ENCODE measurements at places on chromosomes 5 and 9.
A peak's percentile ranks its signal among the peaks of the same experiment; 100 is the strongest.

DNA sequence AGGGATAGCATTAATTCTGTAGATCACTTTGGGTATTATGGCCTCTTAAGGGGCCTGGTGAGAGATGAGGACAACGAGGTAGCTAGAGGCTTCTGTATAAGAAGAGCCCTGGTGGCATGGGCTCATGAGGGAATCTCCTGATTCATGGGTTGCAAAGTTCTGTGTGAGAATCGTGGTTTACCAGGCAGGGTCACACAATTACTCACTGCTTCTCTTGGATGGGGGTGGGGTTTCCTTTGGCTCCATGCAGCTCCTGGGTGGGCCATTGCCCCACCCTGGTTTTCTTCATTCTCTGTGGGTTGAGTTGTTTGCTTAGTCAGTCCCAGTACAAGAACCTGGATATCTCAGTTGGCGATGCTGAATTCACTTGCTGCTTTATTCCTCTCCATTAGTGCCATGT is 30.9 kb upstream of the TNFSF15 start:
- no peak for DNase-seq

DNA sequence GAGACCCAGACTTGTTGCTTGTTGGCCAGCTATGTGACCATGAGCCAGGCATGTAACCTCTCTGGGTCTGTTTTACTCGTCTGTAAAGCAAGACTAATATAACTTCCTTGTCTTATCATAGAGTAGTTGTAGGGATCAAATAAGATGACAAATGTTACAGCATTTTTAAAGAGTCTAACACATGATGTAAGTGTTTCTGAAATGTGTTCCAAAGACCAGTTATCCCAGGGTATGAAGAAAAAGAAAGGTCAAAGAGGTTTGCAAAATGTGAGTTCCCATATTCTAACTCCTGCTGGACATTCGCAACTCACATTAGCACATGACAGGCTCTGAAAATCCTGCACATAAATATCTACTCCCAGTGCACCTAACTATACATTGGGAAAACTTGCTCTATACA is 28.5 kb upstream of the MATR3 start:
- no peak for DNase-seq

DNA sequence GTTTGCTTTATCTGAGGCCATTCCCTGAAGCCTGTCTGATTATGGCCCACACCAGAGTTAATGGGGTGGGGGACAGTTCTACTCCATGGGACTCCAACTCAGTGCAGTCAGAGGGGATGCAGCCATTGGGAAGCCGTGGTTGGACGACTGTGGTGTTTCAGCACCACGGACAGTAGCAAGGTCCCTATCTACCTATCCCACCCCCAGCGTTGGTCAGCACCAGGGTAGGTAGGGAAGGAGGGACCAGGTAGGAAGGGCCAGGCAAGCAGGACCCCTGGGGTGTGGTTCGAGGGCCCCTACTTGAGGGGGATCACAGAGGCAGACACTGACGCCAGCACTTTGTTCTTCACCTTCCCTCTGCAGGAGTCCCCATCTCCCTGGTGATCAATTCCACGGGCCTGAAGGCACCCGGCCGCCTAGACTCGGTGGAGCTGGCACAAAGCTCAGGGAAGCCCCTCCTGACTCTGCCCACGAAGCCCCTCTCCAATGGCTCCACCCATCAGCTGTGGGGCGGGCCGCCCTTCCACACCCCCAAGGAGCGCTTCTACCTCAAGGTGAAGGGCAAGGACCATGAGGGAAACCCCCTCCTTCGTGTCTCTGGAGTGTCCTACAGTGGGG is 33.2 kb downstream of the HMCN2 start:
- DNase-seq: no peak

- DNase-seq: no peak
These were observed 215.8 kb upstream of the TRIM32 start for GRCh38 chr9:116471093-116471906.

DNA sequence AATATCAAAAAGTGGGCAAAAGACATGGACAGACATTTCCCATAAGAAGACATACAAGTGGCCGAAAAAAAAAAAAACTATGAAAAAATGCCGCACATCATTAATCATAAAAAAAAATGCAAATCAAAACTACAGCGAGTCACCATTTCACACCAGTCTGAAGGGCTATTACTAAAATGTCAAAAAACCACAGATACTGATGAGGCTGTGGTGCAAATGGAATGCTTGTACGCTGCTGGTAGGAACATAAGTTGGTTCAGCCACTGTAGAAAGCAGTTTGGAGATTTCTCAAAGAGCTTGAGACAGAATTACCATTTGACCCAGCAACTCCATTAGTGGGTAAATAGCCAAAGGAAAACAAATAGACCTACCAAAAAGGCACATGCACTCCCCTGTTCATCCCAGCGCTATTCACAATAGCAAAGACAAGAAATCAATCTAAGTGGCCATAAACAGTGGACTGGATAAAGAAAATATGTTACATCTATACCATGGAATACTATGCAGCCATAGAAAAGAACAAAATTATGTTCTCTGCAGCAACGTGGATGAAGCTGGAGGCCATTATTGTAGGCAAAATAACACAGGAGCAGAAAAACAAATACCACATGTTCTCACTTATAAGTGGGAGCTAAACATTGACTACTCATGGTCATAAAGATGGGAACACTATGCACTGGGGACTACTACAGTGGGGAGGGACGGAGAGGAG is 110.6 kb upstream of the BOD1 start:
- no peak for DNase-seq

GRCh38 chr5:157100140-157100679 is 8.6 kb downstream of the HAVCR2 start:
- peak; percentile 25 for DNase-seq

- no peak for DNase-seq
These were observed 106.2 kb downstream of the SEMA5A start for GRCh38 chr5:9439531-9440292.

GRCh38 chr5:175797521-175798038 is 73.8 kb upstream of the CPLX2 start:
- no peak for DNase-seq

DNA sequence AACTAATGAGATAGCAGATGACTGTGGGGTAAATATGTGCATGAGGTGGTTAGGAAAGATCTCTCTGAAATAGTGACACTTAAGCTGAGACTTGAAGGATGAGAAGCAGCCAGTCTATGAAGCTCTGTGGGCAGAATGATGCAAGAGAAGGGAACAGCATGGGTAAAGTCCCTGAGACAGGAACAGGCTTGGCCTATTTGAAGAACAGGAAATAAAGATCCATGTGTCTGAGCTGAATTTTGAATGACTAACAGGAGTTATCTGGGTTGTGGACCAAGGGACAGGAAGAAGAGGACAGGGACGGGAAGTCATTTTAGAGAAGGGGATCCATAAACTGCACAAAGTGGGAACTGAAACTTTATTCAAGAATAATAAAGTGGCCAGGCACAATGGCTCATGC is 25.6 kb upstream of the HMGCS1 start:
- DNase-seq: no peak

DNA sequence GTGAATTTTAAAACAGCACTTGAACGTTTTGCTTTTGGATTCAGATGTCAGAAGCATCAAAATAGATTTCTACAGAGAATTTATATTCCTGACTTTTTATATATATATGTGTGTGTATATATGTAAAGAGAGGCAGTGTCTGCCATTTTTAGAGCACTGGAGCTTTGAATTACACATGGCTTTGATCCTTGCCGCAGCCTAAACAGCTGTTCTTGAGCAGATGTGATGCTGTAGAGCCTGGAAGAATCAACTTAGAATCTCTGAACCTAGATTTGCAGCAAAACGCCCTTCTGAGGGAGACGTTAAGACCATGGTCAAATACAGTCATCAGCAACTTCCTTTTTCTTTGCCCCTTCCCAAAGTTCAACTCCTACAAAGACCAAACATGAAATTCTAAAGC is 21.7 kb upstream of the C5orf47 start:
- DNase-seq: no peak

DNA sequence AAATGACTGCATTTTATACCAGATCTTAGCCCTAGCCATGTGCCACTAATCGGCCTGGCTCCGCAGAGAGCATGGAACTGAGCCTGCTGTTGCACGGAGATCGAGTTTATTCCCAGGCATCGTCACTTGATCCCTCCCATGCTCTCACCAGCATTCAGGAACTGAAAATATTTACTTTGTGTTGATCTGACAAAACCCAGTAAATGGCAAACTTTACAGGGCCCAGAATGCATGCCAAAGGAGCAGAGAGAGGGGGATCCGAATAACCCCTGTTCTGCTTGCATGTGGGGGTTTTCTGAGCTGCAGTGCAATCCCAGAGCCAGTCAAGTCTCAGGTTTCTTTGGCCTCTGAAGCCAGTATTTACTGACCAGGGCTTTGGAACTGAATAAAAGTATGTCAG is 87.3 kb downstream of the GAS1 start:
- DNase-seq: no peak

- no peak for DNase-seq
These were observed 1.3 kb upstream of the ITGA2 start for GRCh38 chr5:52987711-52988331.

- DNase-seq: no peak
These were observed 70.9 kb upstream of the KLF9 start for GRCh38 chr9:70485273-70485858.

GRCh38 chr9:19922476-19923118 is 133.8 kb upstream of the SLC24A2 start:
- no peak for DNase-seq

DNA sequence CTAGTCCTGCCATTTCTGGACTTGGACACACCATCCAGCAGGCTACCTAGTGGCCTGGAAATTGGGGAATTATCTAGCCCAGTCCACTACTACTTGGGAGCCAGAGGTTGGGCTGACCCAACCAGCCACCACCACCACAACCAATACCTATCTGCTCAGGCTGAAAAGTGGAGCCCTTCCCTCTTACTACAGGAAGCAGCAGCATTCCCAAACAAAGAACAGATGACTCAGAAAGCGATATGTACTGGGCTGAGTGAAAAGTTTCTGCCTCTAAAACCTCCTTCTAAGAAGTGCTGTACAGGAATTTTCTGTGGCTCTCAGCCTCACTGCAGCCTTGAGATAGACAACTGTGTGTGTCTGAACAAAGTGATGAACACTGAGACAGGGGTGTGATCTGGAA is 279.4 kb downstream of the CDH10 start:
- DNase-seq: no peak

DNA sequence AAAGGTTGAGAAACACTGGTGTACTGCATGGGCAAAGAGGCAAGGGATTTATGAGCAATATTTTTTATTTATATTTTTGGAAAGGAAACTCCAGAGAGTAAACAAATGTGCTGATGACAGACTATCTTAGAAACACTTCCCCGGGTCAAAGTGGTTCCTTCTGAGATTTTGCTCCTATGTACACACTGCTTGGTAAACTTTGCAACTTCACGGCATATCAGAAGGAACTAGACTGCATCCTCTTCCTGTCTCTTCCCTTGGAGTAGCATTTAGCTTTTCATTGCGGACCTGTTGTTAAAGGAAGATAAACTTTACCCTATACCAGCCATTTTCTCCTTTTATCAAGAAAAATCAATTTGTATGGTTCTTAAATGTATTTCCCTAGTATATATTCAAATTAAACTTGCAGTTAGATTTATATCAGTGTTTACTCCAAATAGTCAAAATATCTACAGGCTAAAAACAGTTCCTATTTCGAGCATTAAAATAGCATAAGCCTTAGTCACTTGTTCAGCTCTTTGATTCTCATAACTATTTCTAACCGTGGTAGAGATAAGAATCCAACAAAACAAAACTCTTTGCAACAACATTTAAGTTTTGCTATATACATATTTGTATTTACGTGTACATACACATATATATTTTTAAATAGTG is 48.0 kb upstream of the LRRC19 start:
- no peak for DNase-seq

- no peak for DNase-seq
These were observed 11.3 kb downstream of the PHYKPL start for GRCh38 chr5:178221282-178221681.

DNA sequence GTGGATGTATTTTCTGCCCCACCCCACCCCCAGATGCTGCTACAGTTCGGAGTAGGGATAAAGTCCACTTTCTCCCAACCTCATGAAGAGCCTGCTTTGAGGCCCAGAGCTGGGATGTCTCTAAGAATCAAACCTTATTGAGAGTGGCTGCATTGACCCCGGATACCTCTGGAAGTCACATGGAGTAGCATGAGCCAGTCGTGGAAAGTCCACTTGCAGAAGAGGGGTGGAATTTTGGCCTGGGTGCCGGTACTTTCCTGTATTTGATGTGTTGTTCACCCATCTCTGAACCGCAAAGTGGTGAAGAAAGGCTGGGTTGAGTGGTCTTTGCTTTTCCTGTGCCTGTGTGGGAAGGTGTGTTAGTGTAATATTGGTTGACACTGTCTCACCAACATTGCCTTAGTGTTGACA is 3.7 kb downstream of the OTULIN start:
- no peak for DNase-seq

DNA sequence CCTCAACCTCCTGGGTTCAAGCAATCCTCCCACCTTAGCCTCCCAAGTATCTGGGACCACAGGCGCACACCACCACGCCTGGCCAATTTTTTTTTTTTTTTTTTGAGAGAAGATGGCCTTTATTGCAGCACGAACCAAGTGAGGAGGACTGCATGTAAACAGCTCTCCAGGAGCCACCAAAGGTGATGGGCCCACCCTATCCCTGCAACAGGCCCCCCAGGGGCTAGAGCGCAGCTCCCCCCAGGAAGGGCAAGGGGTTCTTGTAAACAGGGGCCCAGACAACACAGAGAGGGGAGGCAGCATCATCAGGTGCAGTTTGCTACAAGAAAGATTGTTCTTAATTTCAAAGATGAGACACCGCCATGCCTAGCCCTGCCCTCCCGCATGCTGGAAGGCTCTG is 12.6 kb upstream of the EGR1 start:
- no peak for DNase-seq

DNA sequence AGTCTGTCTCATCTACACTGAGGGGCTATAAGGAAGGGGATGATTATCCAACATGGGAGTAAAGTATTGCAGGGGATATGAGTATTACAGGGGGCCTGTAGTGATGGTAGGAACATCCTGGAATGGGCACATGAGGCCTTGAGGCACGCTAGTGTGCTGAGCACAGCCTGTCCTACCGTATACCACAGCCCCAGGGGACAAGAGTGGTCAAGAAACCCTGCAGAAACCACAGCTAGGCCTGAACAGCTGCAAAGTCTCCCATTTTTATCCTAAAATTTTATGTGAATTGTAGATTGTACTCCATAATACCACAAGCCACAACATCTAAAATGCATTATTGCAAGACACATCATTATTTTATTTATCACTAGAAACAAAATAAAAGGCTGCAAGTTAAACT is 136.3 kb upstream of the ASTN2 start:
- DNase-seq: no peak

DNA sequence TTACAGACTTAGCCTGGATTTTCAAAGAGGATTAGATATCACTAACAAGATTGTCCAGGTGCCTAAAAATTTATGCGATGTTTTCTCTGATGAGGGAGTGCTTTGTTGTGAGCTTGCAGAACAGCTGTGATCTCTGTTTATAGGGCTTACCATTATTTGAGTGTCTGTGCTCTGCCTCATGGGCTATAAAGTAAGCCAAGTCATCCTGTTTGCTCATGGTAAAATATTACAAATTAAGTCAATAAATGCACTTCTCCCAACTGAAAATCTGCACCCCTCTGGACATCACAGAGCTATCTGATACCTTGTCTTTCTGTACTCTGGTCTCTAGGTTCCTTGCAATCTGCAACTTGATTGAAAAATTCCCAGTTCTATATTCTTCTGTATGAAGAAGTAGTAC is 293.4 kb upstream of the ACTBL2 start:
- DNase-seq: no peak

- DNase-seq: no peak
These were observed 695.1 kb downstream of the NR2F1-AS1 start for GRCh38 chr5:92885950-92886349.
